ENCODE measurements at places on chromosomes 1 and 21. TPM values are rescaled to one million over a fixed set of nuclear protein-coding genes. Genes with fewer than 3 reads are reported as not detected.

GRCh38 chr1:173255214-173255813, 48.2 kb upstream of the TNFSF4 start:
- DNase-seq = no peak

GRCh38 chr1:179826626-179827280, 50.9 kb downstream of the TOR1AIP2 start:
- no peak for DNase-seq

The LCE2A gene
- total RNA-seq = not detected

The CSMD2 gene
- 5.2 TPM for total RNA-seq

The PGBD5 gene
- total RNA-seq = 19.0 TPM
